ENCODE measurements at places on chromosomes 2 and 18.

DNA sequence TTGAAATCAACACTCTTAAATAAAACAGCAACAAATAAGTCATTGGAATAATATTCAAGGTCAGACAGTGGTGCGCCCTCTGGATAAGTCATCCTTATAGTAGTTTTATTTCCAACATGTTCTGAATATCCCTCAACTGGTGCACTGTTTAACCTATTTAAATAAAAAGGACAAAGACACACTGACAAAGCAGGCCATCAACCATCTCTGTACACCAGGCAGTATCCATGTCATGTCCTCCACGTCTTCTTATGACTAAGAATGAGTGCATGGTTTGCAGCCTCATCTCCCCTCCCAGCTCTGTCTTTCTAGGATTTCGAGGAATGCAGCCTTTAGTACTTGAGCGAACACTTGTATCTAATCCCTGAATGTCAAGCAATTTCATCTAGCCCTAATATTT, 42.4 kb downstream of the ST3GAL5 start:
- DNase-seq, result no peak

GRCh38 chr2:218039171-218039570, 29.9 kb upstream of the RUFY4 start:
- DNase-seq, result no peak

GRCh38 chr2:25041307-25041927, 459 bp upstream of the EFR3B start:
- DNase-seq, result no peak

- DNase-seq, result no peak
Observed at GRCh38 chr2:47003641-47004427, 88.2 kb upstream of the MCFD2 start.

- DNase-seq, result no peak
Observed at GRCh38 chr2:234406085-234406484, 90.8 kb downstream of the ARL4C start.

GRCh38 chr2:137987011-137987410, 22.7 kb downstream of the HNMT start:
- no peak for DNase-seq

DNA sequence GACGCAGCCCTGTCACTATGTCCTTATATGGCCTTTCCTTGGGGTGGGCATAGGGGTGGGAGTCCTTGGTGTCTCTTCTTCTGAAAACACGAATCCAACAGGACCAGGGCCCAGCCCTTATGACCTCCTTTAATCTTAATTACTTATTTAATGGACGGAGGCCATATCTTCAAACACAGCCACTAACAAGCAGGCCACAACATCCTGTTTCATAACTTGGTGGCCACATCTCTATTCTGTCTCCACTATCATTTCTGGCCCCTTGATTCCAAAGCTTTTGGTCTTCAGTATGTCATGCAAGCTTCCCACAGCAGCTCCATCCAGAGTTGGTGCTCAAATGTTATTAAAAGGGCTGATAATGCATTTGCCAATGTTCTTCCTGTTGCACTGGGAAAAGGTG, 287.3 kb upstream of the SMIM21 start:
- DNase-seq, result no peak

DNA sequence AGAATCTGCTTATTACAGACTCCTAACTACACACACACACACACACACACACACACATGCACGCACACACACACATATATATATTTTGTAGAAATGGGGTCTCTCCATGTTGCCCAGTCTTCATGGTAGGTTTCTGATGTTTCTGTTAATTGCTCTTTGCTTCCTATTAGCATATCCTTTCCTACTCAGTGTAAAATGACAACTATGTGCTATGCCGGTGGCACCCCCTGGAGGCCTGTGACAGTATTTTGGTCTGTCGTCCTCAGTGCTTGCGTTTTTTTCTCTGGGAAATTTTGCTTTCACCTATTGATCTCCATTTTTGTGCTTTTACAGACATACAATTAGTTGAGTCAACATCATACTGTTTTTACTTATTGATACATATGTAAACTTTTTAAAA, 322.1 kb downstream of the LRRTM1 start:
- no peak for DNase-seq

Data from activated T-cell treated with anti-CD3 and anti-CD28 coated beads, Interleukin-2, amount 50 U/mL, for 4 hours (primary cell).